Activated T-helper 1 cell treated with anti-CD3 and anti-CD28 coated beads, Interleukin-2, amount 50 U/mL, for 16 hours (primary cell): ENCODE measurements at places on chromosomes 12 and 14.

DNA sequence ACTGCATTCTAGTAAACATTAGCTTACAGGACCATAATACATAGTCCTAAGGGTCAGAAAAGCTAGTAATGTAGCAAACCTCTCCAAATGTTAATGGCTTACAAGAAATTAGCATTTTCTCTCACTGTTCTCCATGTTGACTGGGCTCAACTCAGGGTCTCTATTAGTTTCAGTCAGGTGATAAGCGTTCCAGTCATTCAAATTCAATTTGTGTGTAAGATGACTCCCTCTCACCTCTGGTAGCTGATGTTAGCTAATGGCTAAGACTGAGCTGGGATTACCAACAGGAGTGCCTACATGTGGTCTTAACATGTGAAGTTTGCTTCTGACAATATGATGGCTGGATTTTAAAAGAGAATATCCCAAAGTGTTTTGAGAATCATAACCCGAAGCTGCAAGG, 630.5 kb upstream of the USP15 start:
- DNase-seq: no peak

- DNase-seq: no peak
These were observed 9.3 kb upstream of the SERPINA5 start for GRCh38 chr14:94571950-94572349.

DNA sequence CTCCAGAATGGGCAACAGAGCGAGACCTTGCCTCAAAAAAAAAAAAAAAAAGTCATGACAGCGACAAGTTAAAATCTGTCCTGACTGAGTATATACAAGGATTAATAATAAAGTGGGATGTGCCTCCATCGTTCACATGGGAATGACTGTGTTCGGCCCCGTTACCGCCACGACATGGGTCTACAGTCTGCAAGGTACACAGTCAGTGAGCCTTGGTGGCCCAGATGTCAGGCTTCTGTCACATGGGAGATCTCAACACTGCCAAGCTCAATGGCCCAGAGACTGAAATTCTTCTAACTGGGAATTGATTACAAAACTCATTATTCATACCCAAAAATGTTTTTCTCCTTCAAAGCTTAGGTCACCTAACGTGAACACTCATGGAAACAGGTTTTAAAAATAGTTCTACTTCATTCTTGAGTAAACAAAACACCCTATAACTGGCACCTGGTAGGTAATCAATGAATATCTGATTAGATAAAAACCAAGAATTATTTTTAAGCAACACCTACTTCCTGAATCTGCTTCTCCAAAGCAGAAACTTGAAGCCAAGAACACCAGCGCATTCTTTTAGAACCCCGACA, 66.0 kb downstream of the NT5DC3 start:
- DNase-seq: no peak

DNA sequence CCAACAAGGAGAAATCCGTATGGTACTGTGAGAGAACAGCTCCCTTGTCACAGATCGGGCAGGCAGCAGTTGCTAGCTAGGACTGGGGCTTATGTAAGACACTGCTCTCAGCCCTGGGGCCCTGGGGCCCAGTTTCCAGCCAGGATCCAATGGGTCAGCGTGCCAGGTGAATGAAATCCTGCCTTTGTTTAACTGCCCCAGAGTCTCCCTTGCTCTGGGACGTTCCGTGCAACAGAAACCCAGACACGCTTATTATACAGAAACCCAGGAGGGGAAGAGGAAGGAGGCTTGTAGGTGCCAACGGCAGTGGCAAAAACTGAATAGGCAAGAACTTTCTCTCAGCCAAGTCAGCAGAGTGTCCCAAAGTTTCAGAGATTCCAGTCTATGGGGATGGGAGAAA, 110.6 kb downstream of the DIO2 start:
- DNase-seq: no peak

DNA sequence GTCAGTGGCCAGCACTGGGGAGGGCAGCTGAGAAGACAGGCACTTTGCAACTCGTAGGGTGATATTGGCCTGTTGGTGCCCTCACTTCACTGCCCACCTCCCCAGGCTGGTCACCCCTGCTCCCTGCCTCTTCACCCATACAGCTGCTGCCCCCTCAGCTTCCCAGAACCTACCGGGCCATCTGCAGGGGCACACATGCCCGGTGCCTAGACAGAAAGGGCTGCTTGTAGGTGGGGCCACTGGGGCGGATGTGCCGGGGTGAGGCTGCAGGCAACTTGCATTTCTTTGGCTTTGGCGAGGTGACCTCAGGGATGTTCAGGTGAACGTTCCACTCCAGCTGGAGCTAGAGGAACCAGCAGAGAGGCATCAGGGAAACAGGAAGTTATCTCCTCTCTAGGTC, 17.2 kb downstream of the FAM186B start:
- no peak for DNase-seq

- DNase-seq: no peak
These were observed 1.9 kb downstream of the NFE2 start for GRCh38 chr12:54298904-54299303.

DNA sequence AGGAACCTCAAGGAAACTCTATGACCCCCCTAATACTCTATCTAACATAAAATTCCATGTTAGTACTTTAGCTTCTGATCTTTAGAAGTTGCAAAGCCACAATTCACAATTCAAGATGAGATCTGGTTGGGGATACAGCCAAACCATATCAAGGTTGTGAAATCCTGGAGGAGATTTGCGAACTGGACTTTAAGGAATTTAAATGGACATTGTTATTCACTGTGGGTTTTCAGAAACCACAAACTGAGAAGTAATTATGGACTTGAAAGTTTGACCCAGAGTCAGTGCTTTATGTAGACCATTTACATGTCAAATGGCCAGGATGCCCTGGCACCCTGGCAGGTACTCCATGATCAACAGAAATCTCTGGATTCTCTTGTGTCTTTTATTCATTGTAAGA, 14.2 kb upstream of the CDKL1 start:
- no peak for DNase-seq
